NCI-H187 (cell line): ENCODE measurements at places on chromosomes 5 and 9.

DNA sequence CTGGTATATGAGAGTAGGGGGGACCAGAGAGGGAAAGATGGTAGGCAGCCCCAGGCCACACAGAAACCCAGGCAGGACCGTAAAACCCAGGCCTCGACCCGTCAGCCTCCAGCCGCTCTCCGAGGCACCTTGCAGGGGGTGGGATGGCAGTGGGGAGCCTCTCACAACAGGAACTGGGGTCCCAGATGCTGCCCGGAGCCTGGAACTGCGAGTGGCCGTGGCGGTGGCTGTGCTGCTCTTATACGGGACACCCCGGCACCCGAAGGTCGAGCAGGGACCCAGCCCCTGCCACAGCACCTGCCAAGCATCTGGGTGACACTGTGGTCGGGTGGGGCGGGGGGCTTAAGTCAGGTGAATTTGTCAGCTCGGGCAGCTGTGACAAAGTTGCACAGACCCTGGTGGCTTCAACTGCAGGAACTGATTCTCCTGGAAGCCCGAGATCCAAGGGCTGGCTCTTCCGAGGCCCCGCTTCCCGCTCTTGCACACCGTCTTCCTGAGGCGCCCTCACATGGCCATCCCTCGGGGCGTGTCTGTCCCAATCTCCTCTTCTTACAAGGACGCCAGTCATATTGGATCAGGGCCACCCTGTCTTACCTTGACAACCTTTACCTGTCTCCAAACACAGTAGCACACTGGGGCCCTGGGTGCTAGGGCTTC is 47.6 kb upstream of the EGFL7 start:
- DNase-seq = no peak

- DNase-seq = no peak
Measured at GRCh38 chr5:107196500-107197059, 474.2 kb downstream of the EFNA5 start.

- DNase-seq = no peak
Measured at GRCh38 chr5:117690612-117691011, 1116.0 kb upstream of the SEMA6A start.

GRCh38 chr9:77978086-77978781 is 53.4 kb downstream of the GNAQ start:
- no peak for DNase-seq

- no peak for DNase-seq
Measured at GRCh38 chr9:85484235-85484634, 257.5 kb downstream of the AGTPBP1 start.

DNA sequence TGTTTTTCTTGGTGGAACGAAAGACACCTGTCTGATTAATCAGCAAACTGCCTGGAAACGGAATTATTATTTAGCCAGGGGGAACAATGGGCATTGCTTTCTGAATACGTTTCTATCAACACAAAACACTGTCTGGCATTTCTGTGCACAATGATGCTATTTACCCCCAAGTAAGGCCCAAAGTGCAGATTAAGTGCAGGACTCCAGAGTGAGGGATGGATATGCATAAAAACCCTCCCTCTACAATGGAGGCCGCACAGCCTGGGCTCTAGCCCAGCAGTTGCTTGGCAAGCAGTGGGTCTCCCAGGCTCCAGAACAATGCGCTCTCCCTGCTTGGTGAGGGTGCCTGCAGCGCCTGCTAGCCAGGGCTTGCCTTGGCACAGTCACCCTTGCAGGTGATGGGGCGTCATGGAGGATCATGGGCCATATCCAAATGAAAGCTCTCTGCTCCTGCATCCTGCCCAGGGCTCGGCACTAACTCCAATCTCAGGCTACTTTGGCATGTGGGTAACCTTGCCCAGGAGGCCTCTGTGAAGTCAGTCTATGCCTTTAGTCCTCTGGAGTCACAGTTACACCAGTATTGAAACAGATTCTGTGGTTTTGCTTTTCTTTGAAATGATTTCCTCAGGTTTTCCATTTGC is 11.5 kb upstream of the SPATA24 start:
- DNase-seq = no peak
